Caudate nucleus (tissue), 63 donors: ENCODE measurements at places on chromosomes 3 and 15.

DNA sequence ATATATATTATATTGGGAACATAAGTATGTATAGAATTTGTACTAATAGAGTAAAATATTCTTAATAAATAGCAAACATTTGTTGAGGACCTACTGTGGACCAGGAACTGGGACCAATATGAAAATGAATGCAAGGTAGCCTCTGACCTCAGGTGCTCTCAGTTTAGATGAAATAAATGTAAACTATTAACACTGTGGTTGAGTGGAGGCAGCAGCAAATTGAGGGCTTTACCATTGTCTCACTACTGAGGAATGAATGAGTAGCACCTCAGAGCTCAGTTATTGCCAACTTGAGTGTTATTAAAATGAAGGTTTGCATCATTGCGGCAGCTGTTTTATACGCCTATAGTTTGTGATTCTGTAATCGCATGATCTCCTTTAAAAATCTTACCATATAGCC, 90.9 kb upstream of the CGNL1 start:
- DNase-seq: no peak

GRCh38 chr3:54845551-54845950, 82.3 kb downstream of the LRTM1 start:
- no peak for DNase-seq

GRCh38 chr3:54870423-54870822, 57.4 kb downstream of the LRTM1 start:
- DNase-seq: no peak

DNA sequence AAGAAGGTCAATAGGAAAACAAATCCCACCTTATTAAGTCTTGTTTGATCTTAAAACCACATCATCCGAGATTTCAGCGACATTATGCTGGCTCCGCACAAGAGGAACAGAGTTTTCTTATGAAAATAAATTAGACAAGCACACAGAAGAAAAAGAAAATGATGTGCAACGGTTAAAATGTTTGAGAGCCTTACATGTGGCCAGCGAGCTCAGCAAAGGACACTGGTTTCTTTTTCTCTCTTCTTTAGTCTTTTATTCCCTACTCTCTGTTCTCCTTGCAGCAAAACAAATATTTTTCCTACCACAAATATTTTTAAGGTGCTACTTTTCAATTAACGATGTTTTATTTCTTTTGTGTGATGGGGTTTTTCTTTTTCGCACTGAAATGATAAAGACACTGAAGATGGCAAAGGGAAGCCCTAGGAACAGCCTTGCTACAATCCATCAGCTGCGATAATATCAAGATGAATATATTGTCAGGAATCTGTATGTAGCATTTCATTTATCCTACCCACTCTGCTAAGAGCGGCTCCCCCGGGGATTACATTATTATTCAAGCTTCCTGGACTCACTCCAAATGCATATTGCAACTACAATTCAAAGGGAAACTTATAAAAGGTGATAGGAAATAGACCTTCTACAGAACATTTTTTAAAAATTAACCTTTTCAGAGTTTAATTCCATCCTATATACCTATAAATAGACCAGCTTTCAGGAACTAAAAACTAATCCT, 72.9 kb downstream of the ANXA2 start:
- no peak for DNase-seq

GRCh38 chr15:79680720-79681119, 216.1 kb downstream of the MTHFS start:
- DNase-seq: no peak

DNA sequence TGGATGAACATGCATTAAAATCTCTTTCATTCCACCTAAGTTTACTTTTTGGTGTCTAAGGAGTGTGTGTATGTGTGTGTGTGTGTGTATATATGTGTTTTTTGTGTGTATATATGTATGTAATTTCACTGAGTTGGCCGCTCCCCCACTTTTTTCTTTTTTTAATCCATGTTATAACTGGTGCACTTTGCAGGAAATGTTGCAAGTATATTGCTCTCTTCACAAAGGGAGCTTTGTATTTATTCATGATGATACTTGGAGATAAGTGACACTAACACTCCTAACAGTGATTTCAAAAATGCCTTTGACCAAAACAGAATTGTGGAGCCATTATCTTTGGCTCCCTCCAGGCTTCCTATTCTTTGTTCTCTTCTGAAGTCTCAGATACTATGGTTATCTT, 95.8 kb downstream of the FNDC3B start:
- no peak for DNase-seq

GRCh38 chr15:77669896-77670295, 37.2 kb upstream of the LINGO1 start:
- DNase-seq: no peak

DNA sequence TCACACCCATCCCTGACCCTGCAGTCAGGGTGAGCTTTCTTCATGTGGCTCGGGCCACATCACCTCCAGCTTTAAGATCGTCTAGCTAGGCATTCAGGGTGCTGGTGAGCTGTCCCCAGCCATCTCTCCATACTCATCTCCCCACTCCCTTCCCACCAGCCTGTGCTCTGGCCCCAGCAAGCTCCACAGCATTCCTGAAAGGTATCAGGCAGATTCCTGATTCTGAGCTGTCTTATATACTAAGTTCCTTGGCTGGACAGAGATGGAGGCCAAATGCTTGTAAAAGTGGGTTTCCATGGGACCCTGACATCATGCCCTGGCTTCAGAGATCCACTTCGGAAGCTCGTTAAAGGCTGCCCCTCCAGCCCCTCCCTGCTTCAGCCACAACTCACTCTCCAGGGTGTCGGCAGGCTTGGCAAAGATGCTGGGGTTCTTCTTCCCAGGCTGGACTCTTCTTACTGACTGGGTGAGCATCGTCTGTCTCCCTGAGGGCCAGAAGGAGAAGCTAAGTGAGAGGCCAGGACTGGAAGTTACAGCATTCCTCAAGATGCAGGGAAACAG, 3.9 kb downstream of the CILP start:
- no peak for DNase-seq

GRCh38 chr3:128456776-128457715, 9.6 kb downstream of the DNAJB8 start:
- no peak for DNase-seq

GRCh38 chr3:30400926-30401325, 205.5 kb upstream of the TGFBR2 start:
- DNase-seq: no peak

- no peak for DNase-seq
Measured at GRCh38 chr3:121958801-121959200, 63.2 kb downstream of the ILDR1 start.

DNA sequence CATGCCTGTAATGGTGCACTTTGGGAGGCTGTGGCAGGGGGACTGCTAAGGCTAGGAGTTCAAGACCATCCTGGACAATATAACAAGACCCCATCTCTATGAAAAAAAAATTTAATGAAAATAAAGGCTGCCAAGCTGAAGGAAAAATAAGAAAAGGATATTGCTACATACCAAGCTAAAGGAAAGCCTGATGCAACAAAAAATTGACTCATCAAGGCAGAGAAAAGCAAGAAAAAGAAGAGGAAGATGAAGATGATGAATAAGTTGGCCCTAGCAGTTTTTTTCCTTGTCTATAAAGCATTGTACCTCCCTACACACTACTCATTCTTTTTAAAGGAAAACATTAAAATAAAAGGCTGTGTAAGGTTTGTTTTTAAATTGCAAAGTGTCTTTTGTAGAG, 441.9 kb upstream of the MDFIC2 start:
- DNase-seq: no peak

GRCh38 chr3:141307351-141308059, 60.8 kb upstream of the ZBTB38 start:
- DNase-seq: no peak

- DNase-seq: no peak
Measured at GRCh38 chr3:127040216-127040615, 57.3 kb downstream of the PLXNA1 start.

DNA sequence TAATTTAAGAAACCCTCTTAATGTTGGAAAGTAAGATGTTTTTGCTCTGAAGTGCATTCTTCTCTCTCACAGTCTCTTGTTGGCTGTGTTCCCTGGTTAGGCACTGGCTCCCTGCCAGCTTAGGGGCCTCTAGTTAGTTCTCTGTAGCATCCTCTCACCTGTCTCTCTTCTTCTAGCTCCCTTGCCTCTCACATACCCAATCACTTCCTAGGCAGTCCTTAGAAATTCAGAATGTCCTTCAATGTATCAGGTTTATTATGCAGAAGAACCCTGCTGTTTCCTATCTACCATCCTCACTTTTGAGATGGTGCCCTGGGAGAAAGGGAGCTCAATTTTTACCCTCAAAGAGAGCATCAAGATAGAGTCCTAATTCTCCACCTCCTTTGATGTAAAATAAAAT, 36.2 kb upstream of the CPNE4 start:
- no peak for DNase-seq

- DNase-seq: no peak
Measured at GRCh38 chr3:16069149-16069922, 105.1 kb upstream of the GALNT15 start.

DNA sequence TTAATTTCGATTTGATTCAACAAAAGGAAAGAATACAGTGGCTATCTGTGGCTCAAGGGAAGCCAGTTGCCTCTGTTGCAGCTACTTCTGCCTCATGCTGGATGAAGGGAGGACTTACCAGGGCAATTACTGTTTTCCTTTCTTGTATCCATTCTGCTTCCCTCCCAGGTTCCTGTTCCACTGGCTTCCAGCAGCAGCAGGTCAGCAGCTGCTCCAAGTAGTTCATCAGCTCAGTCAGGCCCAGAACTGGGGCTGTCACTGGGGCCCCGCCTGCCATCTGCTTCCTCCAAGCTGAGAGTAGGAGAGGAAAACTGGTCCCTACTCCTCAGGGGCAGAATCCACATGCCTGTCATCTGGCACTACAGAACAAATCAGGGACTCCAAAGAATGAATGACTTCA, 48.6 kb upstream of the ULK4 start:
- no peak for DNase-seq

DNA sequence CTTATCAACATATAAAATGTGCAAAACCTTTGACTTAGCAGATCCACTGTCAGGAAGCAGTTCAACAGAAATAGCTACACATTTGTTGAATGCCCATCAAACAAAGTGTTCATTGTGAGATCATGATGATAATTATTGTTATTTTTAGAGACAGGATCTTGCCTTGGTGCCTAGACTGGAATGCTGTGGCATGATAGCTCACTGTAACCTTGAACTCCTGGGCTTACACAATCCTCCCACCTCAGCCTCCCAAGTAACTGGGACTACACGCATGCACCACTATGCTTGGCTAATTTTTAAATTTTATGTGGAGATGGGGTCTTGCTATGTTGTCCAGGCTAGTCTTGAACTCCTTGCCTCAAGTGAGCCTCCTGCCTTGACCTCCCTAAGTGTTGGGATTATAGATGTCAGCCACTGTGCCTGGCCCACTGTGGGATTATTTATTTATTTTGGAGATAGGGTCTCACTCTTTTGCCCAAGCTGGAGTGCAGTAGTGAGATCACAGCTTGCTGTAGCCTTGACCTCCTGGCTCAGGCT, 8.8 kb downstream of the MAP2K5 start:
- no peak for DNase-seq

GRCh38 chr15:89114990-89115389, 26.7 kb downstream of the ABHD2 start:
- no peak for DNase-seq

- DNase-seq: no peak
Measured at GRCh38 chr15:58233341-58233740, 95.2 kb downstream of the AQP9 start.

- no peak for DNase-seq
Measured at GRCh38 chr15:25410649-25411048, 28.2 kb downstream of the UBE3A start.

GRCh38 chr15:78229431-78230406, 4.6 kb downstream of the ACSBG1 start:
- DNase-seq: no peak

GRCh38 chr3:128849911-128850455, 29.4 kb upstream of the ACAD9 start:
- DNase-seq: no peak

GRCh38 chr3:51618496-51618895, 52.6 kb upstream of the TEX264 start:
- DNase-seq: no peak

- DNase-seq: no peak
Measured at GRCh38 chr15:69599271-69599670, 146.7 kb downstream of the RPLP1 start.

DNA sequence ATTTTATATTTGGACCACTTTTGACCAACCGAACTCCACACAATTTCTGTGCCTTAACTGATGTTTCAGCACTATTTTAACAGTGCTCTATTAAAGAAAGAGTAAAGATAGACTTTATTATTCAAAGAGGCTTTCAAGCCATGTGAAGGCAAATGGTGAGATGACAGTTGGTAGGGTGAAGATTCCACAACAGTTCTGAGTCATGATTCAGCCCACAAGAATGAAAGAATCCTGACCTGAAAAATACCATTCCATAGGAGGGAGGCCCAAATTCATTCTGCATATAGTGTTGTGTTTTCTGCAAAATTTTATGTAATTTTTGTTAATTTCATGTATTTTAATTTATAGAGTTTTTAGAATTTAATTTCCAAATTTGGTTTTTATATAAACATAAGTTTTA, 135.6 kb upstream of the STAC start:
- no peak for DNase-seq

DNA sequence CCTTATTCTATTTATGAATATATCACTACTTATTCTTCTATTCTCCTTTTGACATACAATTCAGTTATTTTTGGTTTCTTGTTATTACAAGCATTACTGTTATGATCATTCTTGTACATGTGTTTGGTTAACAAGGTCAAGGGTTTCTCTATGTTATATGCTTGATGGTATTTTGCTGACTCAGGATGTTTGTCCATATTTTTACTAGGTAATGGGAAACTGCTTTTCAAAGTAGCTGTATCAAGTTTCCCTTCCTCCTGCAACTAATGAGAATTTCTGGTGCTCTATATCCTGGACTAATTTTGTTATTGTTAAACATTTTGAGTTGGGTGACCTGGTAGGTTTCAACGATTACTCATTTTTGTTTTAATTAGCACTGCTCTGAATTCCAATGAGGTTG, 841.0 kb downstream of the OTOL1 start:
- DNase-seq: no peak

DNA sequence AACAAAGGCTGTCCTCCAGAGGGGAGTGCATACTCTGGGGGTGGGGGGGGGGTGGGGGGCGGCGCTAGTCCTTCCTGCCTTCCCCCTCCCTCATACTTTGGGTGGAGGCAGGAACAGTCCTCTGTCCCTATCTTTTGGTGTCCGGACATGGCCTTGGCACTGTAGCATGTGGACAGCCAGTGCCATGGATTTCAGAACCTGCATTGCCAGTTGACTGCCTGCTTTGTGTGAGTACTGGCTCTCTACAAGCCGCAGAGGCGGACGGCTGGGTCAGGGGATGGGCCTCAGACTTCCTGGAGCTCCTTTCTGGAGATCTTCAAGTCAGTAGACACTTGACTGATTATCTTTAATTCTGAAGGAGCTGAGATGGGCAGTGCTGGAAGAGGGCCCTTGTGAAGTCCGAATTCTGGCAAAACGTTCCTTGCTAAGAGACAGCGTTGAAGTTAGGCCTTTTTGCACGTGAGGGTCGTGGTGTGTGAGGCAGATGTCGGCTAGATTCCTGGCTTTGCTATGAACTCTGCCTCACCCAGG, 2.5 kb downstream of the CLDN11 start:
- DNase-seq: peak; percentile 73

- no peak for DNase-seq
Measured at GRCh38 chr3:114597012-114597411, 303.2 kb downstream of the TIGIT start.
